ENCODE measurements at places on chromosomes 12 and 14.

- no peak for DNase-seq
These were observed 62.8 kb upstream of the DIO3 start for GRCh38 chr14:101498526-101498860.

DNA sequence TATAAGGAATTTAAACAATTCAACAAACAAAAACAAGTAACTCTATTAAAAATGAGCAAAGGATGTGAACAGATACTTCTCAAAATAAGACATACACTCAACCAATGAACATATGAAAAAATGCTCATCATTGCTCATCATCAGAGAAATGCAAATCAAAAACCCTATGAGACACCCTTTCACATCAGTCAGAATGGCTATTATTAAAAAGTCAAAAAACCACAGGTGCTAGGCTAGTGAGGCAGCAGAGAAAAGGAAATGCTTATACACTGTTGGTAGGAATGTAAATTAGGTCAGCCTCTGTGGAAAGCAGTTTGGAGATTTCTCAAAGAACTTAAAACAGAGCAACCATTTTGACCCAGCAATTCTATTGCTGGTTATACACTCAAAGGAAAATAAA, 52.0 kb downstream of the NAV3 start:
- no peak for DNase-seq

- peak; percentile 28 for DNase-seq
These were observed at the start of gene BCAT1 for GRCh38 chr12:24948757-24949722. BCAT1 (minus strand) TSS chr12:24949101; CDS start chr12:24948932, 169 bp downstream.

DNA sequence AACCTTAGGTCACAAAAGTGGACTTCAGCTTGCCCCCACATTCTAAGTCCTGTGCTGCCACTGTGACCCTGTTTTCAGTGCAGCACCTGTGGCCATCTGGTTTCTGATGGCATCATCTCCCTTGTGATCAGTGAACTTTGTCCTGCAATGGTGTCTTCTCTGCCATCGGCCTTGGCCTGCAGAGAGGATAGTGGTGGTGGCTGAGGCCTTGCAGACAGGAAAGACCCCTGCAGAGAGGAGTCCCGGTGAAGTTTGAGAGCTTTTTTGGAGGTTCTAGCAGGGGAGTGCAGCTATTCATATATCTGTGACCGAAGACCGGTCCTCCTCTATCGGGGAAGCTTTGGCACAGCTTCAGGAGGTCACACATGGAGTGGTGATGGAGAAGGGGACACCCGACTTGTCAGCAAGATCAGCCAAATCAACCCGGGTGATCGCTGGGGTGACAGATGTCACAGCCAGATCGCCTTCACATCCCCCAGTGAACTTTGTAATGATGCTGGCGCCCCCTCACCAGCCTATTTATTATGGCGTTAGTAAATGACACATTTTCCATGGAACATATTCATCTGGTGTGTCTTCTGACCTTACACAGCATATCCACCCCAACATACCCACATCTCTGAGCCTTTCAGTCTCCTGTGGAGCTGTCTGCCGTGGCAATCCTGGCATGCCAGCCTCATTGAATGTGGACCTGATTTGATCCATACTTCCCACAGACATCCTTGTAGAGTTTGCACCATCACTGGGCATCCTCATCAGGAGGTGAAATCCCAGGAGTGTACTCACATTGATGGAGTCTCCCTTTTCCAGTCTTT, 136.1 kb downstream of the PAPOLA start:
- DNase-seq, result no peak

DNA sequence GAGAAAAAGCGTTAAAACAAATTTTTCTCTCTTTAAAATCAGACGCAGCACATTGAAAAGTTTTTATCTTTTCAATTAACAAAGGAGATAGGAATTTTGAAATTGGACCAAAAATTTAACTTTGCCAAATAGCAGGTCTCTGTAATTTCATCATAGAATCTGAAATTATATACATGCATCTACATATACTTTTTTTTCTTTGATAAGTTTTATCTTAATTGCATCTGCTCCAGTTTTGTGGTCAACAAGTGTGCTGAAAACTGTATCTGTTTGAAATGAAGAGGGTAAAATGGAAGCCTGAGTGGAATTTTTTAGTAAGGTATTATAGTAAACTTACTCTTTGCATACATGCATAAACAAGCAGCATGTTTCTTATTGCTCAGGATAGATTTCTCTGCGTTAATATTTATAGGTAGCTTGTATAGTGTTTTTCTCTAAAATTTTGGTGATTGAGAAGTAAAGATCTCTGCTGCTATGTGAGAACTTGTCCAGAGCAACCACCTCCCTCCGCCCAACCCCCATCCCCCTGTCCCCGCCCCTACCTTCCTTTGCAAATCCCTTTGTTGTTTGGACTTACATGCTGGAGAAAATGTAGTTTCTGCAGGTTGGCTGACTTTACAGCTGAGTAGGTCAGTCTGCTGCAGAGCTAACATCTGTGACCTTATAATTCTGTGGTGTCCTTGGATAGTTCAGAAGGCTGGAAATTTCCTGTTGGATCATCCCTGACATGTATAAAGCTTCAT, 64.6 kb downstream of the VRK1 start:
- DNase-seq, result no peak

DNA sequence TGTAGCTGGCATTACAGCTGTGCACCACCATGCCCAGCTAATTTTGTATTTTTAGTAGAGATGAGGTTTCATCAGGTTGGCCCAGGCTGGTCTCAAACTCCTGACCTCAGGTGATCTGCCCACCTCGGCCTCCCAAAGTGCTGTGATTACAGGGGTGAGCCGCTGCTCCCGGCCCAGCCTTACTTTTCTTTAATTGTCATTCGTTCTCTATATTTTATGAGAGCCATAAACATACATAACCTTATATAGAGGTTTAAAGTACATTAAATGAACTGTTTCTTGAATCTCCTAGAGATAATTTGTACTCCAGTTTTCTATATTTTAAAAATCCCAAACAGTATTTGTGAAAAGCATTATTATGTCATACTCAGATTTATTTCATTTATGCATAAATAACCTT, 98.6 kb downstream of the SYNE2 start:
- no peak for DNase-seq

GRCh38 chr12:116207274-116207673, 70.2 kb downstream of the MED13L start:
- DNase-seq, result no peak

GRCh38 chr12:31037931-31038330, 35.7 kb upstream of the DDX11 start:
- DNase-seq, result no peak

DNA sequence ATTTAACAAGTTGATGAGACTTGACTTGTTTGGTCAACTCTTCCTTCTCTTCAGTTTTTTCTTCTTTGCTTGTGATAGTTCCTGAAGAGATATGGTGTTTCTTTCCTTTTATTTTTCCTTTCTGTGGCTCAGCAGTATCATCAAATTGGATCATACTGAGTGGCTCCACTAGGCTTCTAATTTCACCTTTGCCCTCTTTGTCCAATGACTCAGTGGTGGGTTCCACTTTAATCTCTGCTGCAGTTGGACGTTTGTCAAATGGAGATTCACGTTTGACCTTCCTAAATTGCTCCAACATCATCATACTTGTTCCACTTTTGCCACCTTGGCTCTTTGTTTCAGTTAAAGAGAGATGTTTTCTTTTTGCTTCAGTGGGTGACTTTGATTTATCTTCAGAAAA, 41.5 kb downstream of the FAM186A start:
- DNase-seq, result no peak

DNA sequence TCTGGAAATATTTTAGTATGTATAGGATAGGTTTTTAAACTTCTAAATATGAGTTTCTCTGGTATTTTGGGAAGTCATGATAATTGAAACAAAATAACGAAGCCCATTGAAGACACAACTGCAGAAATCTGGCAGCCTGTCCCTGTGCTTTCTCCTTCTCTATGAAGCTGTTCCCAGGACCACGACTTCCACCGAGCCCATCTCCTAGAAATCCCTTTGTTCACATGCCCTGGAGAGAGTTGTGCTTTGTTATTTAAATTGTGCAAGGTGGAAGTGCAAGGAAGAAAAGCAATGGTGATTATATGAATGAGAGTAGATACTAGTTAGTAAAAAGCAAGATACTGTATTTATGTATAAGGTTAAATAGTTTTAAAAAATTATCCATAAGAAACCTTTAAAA, 32.2 kb downstream of the STK38L start:
- DNase-seq, result no peak

GRCh38 chr12:110373962-110374611, 29.4 kb downstream of the ANAPC7 start:
- no peak for DNase-seq

DNA sequence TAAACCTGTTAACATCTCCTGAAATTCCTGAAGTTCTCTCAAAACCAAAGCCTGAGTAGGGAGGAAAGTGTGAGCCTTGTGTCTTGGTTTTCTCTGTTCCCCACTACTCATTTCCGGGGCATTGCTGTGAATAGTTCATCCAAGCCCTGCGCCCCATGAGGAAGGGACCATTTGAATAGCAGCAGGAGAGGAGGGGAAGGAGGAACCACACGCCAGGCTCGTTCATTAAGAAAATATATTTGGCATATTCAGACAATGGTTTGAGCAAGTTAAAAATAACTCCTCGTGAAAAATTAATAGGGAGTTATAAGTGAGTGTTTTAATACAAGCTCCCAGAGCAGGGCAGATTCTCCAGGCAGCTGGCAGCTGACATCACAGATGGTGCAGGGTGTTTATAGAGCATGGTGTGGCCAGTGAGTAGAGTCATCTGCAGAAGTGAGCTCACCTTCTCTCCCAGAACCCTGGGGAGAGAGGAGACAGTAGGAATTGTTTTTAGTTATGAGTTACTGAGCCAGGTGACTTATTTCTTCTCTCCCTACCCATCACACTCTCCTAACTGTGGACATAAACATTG, 29.5 kb upstream of the CISTR start:
- DNase-seq, result no peak

- DNase-seq, result no peak
These were observed 141.5 kb downstream of the NTF3 start for GRCh38 chr12:5573390-5573789.

DNA sequence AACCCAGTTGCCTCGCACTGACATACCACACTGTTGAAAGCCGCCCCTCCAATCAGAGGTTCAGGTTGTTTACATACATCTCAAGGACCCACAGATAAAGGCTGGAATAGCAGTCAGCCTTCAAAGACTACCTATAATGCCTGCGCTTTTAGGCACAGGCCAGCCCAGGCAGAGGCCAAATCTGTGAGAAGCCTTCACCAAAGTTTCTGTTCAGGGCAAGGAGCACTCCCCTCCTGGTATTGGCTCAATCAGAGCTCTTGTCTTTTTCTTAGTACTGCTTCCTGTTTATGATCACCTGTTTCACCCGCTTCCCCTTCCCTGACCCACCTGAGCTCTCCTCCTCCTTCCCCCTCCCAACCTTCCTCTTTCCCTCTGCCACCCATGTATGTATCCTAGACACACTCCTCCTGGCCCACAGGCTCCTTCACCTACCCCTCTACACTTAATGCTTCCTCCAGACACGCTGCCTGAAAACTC, 34.8 kb downstream of the DUSP16 start:
- DNase-seq, result no peak

- DNase-seq, result no peak
These were observed 355.4 kb upstream of the FAR2 start for GRCh38 chr12:28793581-28794151.

- peak; percentile 82 for DNase-seq
These were observed at the start of gene EPS8 for GRCh38 chr12:15789220-15790171. EPS8 (minus strand) TSS chr12:15789388; CDS start chr12:15682951, 106,437 bp downstream.

- DNase-seq, result no peak
These were observed 332 bp downstream of the KRT1 start for GRCh38 chr12:52679875-52680274.

DNA sequence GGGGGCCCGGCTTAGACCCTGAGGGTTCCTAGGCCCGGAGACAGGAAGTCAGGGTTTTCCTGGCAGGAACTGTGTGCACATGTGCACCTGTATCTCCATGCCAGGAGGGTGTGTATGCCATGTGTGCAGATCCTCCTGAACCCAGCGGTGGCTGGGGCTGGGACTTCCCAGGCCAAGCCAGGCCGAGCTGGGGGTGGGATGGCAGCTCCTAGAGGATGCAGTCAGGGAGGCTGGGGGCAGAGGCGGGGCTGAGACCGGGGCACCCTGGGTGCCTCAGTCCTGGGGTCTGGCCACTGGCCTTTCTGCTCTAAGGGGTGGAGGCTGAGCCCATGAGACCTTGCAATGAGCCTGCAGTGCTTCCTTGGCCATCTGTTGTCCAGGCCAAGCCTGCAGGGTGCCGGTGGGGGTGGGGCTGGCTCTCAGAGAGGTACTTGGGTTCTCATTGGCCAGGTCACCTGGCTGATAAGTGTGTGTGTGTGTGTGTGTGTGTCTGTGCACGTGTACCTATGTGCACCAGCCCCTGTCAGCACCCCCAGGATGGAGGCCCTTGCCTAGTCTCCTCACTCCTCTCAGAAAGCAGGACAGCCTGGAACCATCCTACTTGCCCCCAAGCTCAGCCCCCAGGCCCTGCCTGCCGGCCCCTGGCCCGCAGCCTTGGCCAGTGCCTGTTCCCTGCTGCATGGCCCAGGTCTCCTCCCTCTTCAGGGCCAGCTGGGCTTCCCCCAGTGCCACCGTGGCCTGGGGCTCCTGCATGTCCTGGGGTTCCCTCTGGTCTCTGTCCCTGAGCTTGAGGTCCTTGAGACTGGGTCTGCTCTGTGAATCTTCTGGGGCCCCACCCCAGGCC, 10.6 kb upstream of the TNFAIP2 start:
- no peak for DNase-seq

DNA sequence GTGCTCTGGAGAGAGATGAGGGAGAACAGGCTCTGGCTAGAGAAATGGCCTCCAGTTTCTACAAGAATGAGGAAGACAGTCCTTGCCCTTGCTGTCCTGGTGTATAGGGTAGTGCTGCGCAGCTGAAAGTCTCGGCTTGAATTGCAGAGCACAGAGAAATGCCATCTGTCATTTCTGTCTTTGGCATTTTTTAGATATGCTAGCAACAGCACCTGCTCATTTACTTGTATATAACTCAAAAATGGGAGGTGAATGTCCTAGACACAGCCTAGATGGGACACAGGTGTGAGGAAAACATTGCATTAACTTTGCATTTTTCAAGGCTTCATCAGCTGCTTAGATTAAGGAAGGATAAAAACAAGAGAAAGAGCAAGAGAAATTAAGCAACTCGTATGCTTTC, 35.8 kb downstream of the GPR19 start:
- DNase-seq, result peak; percentile 6

DNA sequence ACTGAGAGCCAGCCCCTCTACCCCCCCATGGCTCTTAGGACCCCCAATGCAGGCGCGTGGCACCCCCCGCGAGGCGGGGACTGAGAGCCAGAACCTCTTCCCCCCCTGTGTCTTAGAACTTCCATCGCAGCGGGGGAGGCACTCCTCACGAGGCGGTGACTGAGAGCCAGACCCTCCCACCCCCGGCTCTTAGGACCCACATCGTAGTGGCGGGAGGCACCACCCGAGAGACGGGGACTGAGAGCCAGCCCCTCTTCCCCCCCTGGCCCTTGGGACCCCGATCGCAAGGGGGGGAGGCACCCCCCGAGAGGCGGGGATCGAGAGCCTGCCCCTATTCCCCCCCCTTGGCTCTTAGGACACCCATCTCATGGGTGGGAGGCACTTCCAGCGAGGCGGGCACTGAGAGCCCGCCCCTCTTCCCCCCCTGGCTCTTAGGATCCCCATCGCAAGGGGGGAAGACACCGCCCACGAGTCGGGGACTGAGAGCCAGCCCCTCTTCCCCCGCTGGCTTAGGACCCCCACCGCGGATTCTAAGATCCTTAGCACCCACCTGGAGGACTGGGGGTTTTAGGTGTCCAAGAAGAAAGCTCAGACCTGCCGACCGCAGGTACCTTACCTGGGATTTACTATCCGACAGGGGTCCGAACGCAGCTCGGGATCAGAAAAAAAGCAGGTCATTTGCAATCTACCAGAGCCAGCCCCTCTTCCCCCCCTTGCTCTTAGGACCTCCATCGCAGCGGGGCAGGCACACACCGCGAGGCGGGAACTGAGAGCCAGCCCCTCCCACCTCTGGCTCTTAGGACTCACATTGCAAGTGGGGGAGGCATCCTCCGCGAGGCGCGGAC, 44.9 kb downstream of the DDX11 start:
- no peak for DNase-seq
